ENCODE measurements at places on chromosomes 12 and 14.

DNA sequence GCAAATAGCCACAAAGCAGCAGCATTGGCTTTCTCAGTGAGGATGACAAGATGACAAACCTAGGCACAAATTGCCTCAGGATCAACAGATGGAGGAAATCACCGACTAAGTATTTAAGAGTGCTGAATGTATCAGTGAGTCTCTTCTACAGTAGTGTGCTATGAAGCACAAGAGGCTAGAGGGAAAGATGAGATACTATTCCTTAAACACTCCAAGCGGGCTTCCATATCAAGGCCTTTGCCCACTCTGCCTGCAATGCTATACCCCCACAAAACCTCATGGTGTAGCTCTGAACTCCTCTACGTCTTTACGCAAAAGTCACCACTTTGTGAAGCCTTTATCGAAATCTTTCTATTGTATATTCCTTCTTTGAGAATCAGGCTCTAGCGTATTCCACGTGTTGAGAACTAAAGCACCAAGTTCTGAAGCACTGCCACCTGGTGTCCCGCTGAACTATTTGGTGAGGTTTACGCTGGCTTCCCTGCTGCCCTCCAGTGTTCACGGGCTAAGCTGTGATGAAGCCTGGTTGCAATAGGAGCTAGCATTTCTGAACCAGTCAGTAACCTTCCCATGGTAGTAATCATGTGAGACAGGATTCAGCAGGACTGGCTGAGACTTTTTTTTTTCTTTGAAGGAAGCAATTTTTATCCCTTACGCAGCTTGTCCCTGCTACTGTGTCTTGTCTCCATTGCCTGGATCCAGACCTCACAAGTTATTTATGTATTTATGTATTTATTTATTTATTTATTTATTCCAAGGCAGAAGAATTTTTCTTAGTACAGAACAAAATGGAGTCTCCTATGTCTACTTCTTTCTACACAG is 426.5 kb upstream of the OR4E1 start:
- DNase-seq, result no peak

DNA sequence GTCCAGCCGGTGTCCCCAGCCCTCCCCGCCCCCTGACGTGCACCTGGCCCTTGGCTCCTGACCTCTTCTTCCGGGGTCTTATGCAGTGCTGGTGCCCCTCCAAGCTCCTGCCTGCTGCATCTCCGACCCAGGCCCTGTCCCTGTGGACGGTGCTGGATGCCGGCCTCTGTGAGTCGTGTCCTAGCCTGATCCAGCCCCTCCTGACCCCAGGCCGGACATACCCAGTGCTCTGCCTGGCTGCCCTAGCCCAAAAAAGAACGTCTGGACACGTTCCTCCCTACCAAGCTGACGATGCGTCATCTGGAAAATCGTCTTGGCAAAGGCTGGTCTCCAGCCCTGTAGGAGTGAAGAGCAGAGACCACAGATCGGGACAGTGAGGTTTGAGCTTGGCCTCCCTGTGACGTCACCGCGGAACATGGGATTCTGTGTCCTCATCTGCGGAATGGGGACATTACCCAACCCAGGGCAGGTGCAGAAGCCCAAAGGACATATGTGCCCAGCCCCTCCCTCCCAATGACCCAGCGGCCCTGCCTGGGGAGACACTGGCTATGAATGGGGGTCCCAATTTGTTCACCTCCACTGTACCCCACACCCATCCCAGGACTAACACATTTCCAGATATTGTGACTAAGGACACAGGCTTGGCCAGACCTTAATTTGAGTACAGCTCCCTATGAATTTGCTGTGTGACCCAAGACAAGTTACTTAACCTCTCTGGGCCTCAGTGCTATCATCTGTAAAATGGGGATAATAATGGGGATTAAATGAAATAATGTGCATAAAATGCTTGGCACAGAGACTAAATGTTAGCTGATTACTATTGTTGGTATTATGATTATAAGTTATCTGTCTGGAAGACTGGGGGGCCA is 51.0 kb upstream of the BCL11B start:
- DNase-seq, result no peak

DNA sequence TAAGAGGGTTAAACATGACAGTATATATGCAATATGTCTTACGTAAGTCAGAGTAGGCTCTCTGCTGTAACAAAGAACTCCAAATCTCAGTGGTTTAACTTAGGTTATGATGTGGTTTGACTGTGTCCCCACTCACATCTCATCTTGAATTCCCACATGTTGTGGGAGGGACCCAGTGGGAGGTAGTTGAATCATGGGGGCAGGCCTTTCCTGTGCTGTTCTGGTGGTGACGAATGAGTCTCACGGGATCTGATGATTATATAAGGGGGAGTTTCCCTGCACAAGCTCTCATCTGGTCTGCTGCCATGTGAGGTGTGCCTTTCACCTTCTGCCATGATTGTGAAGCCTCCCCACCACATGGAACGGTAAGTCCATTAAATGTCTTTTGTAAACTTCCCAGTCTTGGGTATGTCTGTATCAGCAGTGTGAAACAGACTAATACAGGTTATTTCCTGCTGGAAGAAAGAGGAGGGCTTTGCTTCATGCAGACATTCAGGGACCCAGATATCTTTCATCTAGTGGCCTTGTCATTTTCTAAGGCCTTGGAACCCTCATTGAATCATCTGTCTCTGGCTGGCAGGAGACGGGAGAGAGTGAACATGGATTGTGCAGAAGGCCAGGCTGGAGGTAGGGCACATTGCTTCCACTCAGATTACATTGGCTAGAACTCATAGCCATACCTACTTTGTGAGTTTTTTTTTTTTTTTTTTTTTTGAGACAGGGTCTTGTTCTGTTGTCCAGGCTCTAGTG is 96.1 kb downstream of the CRADD start:
- peak; percentile 20 for DNase-seq

- no peak for DNase-seq
Measured at GRCh38 chr14:20295067-20295466, 10.7 kb downstream of the TTC5 start.

GRCh38 chr12:105175397-105175990 is 60.5 kb downstream of the APPL2 start:
- DNase-seq, result no peak

GRCh38 chr12:105100207-105100985 is 7.1 kb upstream of the WASHC4 start:
- no peak for DNase-seq

- no peak for DNase-seq
Measured at GRCh38 chr12:24062642-24063245, 113.3 kb upstream of the SOX5 start.

DNA sequence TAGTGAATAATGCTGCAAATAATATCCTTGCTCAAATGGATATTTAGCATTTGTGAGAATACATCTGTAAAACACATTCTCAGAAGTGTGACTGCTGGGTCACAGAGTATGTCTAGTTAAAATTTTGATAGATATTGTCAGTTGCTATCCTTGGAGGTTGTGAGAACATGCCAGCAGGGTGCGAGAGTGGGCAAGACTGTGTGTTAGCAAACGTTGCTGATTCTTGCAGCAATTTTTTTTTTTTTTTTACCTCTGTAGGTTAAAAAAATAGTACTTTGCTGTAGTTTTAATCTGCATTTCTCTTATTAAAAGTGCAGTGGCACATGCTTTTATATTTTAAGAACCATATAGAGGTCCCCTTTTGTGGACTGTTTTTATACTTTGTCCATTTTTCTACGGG is 4.5 kb upstream of the NYNRIN start:
- no peak for DNase-seq

DNA sequence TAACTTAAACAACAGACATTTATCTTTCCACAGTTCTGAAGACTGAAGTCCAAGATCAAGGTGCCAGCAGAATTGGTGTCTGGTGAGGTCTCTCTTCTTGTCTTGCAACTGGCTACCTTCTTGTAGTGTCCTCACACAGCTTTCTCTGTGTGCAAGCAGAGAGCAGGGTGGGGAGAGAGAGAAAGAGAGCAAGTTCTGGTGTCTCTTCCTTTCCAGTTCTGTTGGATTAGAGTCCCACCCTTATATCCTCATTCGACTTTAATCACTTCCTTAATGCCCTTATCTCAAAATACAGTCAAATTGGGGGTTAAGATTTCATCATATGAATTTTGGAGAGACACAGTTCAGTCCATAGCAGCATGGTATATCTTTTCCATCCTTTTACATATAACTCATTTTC is 40.8 kb downstream of the DYRK2 start:
- DNase-seq, result no peak

DNA sequence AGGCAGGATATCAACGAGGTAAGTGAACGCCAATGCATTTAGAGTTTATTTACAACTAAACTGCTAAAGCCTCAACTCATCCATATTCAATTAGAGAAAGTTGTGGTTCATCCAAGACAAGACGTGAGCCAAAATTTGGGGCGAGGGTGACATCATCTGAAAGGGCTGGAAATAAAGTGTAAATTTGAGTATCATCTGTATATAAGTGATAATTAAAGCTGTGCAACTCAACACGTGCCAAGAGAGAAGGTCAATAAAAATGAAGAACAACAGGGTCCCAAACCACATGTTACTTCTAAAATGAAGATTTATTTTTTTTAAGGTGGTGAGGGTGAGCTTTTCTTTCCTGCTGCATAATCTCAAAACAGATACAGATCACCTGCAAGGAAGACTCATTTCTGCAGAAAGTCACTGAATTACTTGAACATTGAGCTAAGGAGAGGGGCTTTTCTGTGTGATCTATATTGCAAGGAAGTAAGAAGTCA is 203.6 kb downstream of the EFCAB11 start:
- DNase-seq, result no peak

DNA sequence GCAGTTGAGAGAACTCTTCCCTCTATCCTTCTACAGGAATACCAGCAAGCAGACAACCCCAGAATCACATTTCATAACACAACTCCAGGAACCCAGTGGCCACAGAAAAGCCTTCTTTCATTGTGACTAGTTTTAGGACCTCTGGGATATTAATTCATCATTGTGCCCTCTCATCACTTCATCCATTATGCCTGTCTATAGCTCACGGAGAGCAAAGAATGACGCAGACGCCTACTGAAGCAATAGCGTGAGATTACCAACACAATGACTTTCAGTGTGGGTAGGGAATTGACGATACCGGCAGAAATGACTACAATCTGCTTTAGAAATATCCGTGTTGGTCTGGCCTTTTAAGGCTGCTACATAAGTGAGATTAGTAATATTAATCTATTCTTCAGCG is 158.1 kb upstream of the FOXG1 start:
- no peak for DNase-seq

- peak; percentile 21 for DNase-seq
Measured at GRCh38 chr12:4107436-4107878, 166.1 kb upstream of the CCND2 start.

GRCh38 chr12:56591961-56592360 is 38.2 kb downstream of the BAZ2A start:
- DNase-seq, result no peak

DNA sequence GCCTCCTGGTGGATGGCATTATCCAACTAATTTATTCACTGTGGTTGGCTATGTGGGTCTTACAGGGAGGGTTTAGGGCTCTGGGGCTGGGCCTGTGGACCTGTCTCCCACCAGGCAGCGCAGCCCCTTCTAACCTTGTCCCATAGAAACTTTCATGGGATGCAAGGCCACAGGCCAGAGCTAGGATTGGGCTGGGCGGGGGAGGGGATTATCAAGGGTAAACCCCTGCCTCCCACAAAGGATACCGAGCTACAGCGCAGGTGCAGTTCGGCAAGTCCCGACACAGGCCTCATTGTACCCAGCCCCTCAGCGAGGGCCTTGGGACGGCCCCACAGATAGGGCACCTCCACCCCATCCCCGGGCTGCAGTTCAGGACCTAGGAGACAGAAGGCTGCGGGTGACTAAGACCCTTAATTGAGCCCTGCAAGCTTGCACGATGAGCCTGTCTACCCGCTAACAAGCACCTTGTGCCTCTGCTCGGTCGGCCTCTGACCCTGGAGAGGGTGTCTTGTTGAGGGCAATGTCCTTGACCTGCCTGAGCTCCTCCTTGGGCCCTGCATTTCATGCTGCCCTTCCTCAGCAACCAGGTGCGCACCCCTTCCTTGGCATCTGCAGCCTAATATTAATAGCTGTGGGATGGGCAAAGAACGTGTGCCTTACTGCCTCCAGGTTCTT is 46.7 kb downstream of the PSMA6 start:
- DNase-seq, result no peak

GRCh38 chr12:131351319-131352028 is 359.4 kb upstream of the SFSWAP start:
- DNase-seq, result no peak

- DNase-seq, result no peak
Measured at GRCh38 chr12:42605685-42606084, 16.1 kb upstream of the PRICKLE1 start.

DNA sequence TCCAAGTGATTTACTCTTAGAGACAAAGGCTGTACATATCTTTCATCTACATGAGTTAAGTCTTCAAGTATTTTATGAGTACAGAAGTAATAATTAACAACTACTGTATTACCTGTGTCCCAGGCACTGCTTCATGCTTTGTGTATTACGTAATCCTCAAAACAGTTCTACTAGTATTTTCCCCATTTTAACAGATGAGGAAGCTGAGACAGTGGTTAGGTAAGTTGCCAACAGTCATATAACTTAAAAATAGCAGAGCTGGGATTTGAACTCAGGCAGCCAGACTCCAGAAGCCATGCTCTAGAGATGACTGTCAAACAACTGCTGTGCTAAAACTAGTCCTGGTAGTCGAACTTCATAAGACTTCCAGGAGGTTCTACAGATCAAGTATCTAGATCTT is 10.7 kb downstream of the TRMT5 start:
- no peak for DNase-seq

- DNase-seq, result peak; percentile 22
Measured at GRCh38 chr12:104790296-104791125, 167.6 kb downstream of the SLC41A2 start.

- no peak for DNase-seq
Measured at GRCh38 chr14:23657959-23658470, 21.9 kb downstream of the DHRS2 start.

DNA sequence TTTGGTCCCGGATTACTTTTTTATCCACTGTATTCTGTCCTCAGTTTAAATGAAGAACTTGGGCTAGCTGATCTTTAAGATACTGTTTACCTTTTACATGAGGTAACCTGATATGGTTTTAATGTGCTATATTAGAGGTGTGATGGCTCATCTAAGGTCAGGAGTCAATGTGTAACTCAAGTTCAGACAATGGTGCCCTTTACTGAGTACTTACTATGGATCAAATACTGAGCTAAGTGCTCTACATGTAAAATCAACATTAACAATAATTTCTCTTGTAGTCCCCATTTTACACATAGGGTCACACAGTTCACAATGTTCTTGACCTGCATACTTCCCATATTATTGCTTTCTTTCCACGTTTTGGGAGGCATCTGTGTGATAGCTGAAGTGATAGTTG is 79.2 kb downstream of the CEP83 start:
- DNase-seq, result no peak

DNA sequence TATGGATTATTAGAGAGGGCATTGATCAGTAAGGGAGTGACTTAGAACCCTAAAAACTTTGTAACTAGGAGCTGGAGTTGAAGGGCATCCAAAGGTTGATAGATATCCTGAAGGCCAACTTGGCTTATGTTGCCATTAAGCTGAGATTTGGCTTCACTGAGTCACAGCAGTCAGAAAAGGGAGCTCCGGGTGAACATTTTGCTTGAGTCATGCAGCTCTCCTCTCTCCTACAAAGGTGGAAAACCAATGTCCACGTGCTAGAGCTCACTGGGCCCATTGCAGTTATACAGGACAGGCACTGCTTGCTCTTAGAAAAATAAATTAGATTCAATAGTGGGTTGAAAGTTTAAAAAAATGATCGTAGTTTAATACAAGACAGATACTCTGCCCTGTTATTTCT is 87.3 kb upstream of the LRIG3 start:
- DNase-seq, result no peak
